ENCODE measurements at places on chromosomes 4 and X.

- no peak for DNase-seq
Observed at GRCh38 chr4:57591073-57591472, 480.9 kb upstream of the IGFBP7 start.

GRCh38 chrX:13123247-13123856 is 78.9 kb upstream of the FAM9C start:
- no peak for DNase-seq

DNA sequence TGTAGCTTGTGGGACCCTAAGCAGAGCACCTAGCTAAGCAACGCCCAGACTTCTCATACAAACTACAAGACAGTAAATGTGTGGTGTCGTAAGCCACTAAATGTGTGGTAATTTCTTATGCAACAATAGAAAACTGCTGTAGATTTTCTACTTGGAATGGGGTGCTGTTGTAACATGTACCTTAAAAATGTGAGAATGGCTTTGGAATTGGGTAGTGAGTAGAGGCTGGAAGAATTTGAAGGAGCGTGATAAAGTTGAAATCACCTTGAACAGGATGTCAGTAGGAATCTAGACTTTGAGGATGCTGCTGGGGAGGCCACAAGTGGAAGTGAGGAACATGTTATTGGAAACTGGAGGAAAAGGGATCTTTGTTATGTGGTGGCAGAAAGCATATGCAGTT is 43.2 kb upstream of the FUNDC1 start:
- DNase-seq = no peak

GRCh38 chr4:108884596-108884995 is 121.7 kb upstream of the ETNPPL start:
- no peak for DNase-seq

GRCh38 chr4:123790681-123791080 is 394.1 kb downstream of the SPRY1 start:
- DNase-seq = no peak

All from T-helper 2 cell (primary cell).